ENCODE measurements at places on chromosomes 7 and 10.
A peak's percentile ranks its signal among the peaks of the same experiment; 100 is the strongest.

DNA sequence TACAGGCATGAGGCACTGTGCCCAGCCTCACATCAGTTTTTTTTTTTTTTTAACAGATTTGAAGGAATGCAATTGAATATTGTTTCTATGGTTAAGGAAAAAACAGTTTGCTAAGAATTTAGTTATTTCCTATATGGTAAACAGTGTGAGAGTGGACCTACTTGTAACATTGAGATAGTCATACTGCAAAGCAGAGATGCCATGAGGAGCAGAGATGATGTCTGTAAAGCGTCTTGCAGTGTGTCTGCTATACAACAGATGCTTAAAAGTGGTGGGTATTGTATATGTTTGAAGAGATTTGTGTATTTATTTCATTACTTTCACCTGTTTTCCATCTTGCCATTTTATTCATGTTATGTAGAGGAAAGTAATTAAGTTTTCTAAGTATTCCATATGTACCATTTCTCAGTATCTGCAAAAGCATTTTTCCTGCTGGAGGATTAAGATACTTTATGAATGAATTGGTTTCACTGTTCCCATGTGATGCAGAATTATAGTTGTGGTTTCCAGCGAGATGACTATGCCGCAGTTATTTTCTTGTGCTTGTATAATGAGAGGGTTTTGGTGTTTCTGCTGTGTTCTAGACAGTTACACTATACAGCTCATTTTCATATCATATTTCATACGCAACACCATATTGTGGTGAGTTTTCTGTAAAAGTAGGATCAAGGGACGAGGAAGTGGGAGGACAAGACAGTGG lies 26.6 kb downstream of the TET1 start:
- no peak for DNase-seq

GRCh38 chr7:16365177-16365576 lies 56.2 kb downstream of the CRPPA start:
- DNase-seq, result no peak

GRCh38 chr10:75233444-75234016 lies 2.2 kb downstream of the COMTD1 start:
- peak; percentile 25 for DNase-seq

- DNase-seq, result no peak
Observed at GRCh38 chr10:130401860-130402765, 265.9 kb downstream of the GLRX3 start.

- DNase-seq, result no peak
Observed at GRCh38 chr10:53903756-53904155, 897.3 kb downstream of the PCDH15 start.

DNA sequence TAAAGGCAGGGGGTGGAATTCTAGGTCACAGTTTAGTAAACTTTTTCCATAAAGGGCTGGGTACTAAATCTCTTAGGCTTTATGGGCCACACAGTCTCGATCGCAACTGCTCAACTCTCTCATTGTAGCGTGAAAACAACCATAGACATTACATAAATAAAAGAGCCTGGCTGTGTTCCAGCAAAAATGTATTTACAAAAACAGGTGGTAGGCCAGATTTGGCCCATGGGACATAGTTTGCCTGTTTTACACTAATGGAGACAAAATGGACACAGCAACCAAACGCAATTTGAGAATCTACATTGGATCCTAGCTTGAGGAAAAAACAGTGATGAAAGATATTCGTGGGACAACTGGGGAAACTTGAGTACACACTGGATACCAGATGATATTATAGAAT lies 23.2 kb upstream of the MALSU1 start:
- no peak for DNase-seq

GRCh38 chr10:4546500-4546899 lies 279.5 kb upstream of the AKR1E2 start:
- DNase-seq, result peak; percentile 27

GRCh38 chr10:20582041-20582440 lies 315.1 kb downstream of the NEBL start:
- DNase-seq, result no peak

DNA sequence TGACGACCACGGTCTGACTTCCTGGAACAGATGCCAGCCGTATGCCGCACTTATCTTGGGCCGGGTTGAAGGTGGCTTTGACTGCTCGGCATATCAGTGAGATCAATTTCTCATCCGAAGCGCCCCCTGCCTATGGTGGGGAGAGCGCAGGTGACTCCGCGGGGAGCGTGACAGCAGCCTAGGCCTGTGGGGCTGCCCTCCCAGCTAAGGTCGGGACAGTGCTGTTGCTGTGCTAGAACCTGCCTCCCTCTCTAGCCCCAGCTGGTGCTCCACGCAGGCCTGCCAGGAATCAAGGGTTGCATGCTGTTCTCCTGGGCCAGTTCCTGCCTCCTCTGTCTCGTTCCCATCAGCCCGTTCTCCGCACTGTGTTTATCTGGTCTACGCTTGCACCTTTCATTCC lies 49.8 kb downstream of the PODXL start:
- no peak for DNase-seq

DNA sequence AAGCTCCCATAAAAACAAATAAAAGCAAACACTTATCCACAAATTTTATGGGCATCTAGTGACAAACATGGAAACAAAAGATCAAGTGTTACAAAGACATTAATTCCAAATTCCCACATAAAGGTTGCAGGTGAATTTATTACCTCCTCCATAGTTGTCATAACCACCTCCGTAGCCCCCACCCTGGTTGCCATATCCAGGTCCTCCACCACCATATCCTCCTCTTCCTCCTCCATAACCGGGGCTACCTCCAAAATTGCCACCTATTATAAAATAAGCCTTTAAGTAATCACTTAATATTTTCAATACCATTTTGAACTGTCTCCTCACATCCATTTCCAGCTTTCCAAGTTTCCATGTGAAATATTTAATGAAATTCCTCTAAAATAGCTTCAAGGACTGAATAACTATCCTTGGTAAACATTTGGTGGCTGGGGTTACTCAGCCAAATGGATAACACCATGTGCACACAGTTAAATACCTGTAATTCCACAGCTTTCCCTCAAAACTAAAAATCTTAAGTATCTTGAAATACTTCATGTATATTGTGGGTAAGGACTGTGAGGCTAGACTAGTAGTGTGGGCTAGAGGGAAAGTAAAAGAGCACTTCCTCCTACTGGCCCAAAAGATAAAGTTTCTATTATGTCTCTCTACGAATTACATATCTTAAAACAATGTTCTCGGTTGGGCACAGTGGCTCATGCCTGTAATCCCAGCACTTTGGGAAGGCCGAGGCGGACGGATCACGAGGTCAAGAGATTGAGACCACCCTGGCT lies 6.9 kb downstream of the HNRNPA2B1 start:
- DNase-seq, result no peak

- no peak for DNase-seq
Observed at GRCh38 chr10:11243425-11244222, 226.0 kb downstream of the CELF2 start.

GRCh38 chr7:144388950-144389349 lies 14.5 kb downstream of the NOBOX start:
- no peak for DNase-seq

- no peak for DNase-seq
Observed at GRCh38 chr7:37363536-37364491, 84.8 kb downstream of the ELMO1 start.

DNA sequence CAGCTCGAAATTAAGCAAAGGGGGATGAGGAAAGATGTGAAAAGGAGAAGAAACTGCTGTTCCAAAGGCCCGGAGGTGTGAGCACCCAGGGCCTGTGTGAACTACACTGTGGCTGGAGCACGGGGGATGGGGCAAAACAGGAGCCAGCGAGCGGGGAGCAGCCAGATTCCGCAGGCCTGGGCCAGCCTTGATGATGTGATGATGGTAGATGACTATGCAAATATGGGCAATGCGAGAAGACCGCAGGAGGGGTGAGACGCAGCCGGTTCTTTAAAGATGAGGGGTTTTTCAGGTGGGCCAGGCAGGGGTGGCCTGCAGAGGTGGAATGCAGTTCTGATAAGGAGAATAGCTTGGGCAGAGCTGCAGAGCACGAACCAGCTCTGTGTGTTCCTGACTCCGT lies 61.5 kb downstream of the LANCL2 start:
- DNase-seq, result no peak

DNA sequence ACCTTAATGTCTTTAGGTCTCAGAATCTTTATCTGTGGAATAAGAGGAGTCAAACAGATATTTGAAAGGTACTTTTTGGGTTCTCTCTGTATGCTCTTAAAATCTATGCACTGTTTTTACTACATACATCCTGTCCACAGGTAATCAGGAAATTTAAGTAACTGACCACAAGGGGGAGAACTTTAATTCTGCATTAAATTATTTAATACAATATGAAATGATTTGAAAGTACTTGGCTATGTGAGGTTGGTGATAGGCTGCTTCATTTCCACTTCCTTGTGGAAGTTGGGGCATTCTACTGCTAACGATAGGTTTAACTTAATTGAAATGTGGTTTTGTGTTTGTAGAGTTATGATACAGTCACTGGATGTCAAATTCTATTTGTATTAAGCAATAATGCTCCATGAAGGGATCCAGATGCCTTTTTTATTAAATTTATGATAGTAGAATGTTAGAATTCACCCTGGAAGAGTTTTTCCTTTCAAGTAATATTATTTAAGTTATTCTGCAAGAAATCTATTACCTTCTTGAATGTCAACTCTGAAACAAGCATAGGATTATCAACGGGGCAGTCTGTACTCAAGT lies 6.0 kb downstream of the TEX47 start:
- DNase-seq, result no peak

- no peak for DNase-seq
Observed at GRCh38 chr7:101159696-101160674, 5.4 kb downstream of the VGF start.

GRCh38 chr10:72419241-72419640 lies 64.5 kb upstream of the DNAJB12 start:
- no peak for DNase-seq

DNA sequence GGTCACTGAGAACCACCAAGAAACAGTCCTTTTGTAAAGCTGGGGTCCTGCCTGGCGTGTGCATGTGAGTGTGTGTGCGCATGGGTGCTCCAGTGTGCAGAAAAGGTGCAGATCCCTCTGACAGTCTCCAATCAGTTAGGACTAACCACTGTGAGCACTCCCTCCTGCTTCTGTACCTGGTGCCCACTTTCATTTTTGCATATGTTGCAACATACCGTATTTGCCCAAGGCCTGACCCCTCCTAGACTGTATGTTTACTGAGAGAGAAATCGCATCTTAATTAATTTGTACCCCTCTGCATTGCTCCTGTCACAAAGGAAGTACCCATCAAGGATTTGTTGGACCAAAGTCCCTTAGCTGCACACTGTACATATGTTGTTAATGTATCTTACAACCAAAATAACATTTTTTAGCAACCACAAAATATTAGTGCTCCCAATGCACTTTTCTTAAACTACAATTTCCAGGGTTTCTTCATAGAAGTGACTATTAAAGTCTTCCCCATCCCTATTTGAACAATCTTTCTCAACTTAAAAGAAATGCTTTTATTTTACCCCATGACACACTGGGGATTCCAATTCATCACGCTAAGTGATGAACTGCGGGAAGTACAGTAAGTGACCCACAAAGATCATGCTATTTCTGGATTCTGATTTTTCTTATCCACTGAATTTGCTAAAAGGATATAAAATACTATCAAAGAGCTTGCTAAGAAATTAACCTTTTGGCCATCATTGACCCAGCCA lies 16.6 kb downstream of the PAXIP1 start:
- no peak for DNase-seq

GRCh38 chr10:59896191-59896590 lies 10.2 kb downstream of the CCDC6 start:
- no peak for DNase-seq

DNA sequence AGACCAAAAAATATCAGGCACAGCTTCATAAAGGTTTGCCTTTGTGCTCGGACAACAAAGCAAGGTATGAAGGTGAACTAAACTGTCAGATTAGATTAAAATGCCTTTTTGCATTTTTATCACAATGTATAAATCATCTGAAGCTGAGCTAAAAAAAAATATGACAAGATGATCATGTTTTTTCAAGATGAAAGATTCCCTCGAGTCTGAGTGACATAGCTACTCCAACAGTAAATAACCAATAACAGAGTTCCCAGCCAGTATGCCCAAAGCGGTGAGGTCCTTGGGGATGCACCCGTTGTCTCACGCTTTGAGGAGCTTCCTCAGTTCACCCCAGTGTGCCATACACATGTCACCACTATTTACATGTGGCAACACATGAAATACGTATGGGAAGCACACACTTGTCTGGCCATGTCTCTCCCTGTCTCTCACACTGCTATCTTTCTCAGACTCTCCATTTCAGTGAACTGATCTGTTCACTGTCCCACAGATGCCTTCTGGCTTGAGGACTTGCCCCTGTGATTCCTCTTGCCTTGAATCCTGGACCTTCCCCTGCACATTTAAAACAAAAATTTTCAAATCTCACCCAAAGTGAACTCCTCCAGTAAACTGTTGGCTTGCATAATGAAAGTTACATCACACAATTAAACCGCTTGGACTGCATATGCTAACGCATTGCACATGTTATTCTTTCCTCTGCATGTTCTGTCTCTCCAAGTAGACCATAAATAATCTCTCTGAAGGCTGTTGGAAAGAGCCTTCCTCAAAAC lies 2.6 kb upstream of the PIK3CG start:
- no peak for DNase-seq

- no peak for DNase-seq
Observed at GRCh38 chr7:3560495-3560894, 259.4 kb downstream of the SDK1 start.

- no peak for DNase-seq
Observed at GRCh38 chr10:52187521-52188258, 126.4 kb upstream of the DKK1 start.

DNA sequence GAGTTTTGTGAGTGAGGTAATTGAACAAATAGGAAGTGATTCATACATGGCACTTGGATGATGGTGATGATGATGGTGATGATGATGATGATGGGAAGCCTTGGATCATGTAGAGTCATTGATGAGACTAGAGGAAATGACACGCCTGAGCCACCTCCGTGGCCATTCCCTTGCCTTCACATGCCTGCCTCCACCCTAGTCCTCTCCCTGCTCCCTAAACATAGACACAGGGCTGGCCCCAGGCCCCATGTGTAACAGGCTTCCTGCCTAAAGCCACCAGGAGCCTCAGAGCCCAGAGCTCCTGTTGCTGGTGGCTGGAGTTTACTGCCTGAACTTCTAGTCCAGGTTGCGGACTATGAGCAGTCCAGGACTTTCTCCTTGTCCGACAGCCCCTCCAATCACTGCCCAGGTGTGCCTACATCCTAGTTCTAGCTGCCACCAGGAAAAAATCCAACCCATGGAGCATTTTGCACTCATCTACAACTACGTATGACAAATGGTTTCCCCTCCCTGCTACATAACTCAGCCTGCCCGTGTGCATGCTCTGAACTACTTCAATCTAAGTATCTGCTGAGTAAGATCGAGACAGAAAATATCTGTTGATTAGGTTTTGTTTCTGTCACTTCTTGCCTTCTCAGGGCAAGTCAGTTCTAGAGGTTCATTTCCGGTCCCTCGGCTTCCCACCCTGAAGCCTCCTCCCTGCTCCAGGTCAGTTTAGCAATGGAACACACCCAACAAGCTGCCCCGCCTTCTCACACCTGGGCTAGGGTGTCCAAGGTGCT lies 35.5 kb upstream of the KDM7A start:
- DNase-seq, result peak; percentile 42

- no peak for DNase-seq
Observed at GRCh38 chr7:16978358-16979244, 96.8 kb upstream of the AGR3 start.

GRCh38 chr10:87713707-87714106 lies 54.0 kb downstream of the PAPSS2 start:
- no peak for DNase-seq

GRCh38 chr7:15440482-15440881 lies 121.3 kb downstream of the AGMO start:
- no peak for DNase-seq

GRCh38 chr10:127337801-127338200 lies 141.4 kb upstream of the INSYN2A start:
- no peak for DNase-seq
